ENCODE measurements at places on chromosomes 6 and 20. TPM values are rescaled to one million over a fixed set of nuclear protein-coding genes. Genes with fewer than 3 reads are reported as not detected.

GRCh38 chr6:51414361-51414760 lies 595.7 kb downstream of the TFAP2B start:
- H3K4me1 ChIP-seq: no peaks in the 10 kb centered on the region
- H3K36me3 ChIP-seq: no peaks in the 10 kb centered on the region
- no peak overlapping the region for H3K27ac ChIP-seq

- H3K4me1 ChIP-seq: no peaks in the 10 kb centered on the region
- H3K4me3 ChIP-seq: no peak overlapping the region
- no peak overlapping the region for H3K27ac ChIP-seq
- H3K27me3 ChIP-seq: no peaks in the 10 kb centered on the region
- peaks cover 39% of the 10 kb centered on the region for H3K36me3 ChIP-seq
- no peak for DNase-seq
Measured at GRCh38 chr6:75150685-75151412, 55.0 kb downstream of the COL12A1 start.

GRCh38 chr6:46509063-46509462 lies 17.8 kb upstream of the RCAN2 start:
- H3K4me3 ChIP-seq: no peak overlapping the region
- DNase-seq: no peak
- peak overlapping the region; percentile 86 for H3K27ac ChIP-seq
- no peaks in the 10 kb centered on the region for H3K27me3 ChIP-seq

DNA sequence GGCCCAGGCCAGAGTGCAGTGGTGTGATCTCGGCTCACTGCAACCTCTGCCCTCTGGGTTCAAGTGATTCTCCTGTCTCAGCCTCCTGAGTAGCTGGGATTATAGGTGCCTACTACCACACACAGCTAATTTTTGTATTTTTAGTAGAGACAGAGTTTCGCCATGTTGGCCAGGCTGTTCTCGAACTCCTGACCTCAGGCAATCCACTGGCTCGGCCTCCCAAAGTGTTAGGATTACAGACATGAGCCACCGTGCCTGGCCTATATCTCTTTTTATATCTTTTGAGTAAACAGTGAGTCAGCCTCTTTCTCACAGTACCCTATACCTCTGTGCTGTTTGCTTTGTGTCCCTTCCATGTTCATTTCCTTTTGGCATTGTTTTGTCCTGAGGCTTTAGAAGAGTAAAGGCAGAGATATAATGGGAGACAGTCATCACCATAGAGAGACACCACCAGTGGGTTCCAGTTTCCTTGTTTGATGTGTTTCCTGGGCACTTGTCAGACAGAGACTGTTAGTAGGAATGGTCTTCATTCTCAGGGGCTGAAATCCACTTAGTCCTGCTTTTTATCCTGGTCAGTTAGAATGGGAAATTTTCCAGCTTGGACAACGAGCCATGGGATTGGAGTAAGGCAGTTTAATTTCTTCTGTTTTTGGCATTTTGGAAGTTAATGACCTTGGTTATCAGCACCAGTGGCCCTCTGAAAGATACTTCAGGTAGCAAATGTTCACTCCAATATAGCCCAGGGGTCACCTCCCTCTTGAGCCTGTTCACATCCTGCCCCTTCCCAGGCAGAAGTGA lies 32.2 kb upstream of the ASXL1 start:
- no peaks in the 10 kb centered on the region for H3K4me1 ChIP-seq
- H3K4me3 ChIP-seq: no peak overlapping the region
- no peaks in the 10 kb centered on the region for H3K27me3 ChIP-seq
- DNase-seq: no peak
- peaks cover 11% of the 10 kb centered on the region for H3K36me3 ChIP-seq

DNA sequence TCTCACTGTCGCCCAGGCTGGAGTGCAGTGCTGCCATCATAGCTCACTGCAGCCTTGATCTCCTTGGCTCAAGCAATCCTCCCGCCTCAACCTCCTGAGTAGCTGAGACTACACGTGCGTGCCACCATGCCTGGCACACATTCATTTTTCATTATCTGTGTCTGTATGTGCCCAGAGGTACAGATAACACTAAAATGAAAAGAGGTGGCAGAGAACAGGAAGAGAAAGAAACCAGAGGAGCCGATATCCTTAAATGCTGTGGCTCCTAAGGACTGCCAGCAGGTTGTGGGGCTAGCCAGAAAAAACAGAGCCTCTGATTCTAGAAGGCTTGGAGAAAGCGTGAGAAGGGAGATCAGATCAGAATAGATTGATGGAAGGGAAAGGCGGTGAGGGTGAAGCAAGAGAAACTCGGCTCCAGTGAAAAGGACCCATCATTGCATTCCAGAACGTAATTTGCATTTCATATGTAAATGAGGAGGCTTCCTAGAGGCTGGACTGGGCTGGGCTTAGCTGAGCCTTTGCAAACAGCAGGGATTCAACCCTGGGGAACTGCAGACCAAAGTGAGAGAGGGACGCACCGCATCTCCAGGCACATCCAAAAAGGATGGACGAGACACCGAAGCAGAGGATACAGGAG lies 64.2 kb downstream of the GCNT2 start:
- H3K27me3 ChIP-seq: no peaks in the 10 kb centered on the region
- no peak for DNase-seq
- peak overlapping the region; percentile 52 for H3K27ac ChIP-seq

GRCh38 chr20:53736757-53737395 lies 143.2 kb upstream of the ZNF217 start:
- no peak for DNase-seq
- no peaks in the 10 kb centered on the region for H3K36me3 ChIP-seq
- no peaks in the 10 kb centered on the region for H3K4me1 ChIP-seq

- H3K27me3 ChIP-seq: no peaks in the 10 kb centered on the region
- H3K4me1 ChIP-seq: no peaks in the 10 kb centered on the region
- no peaks in the 10 kb centered on the region for H3K36me3 ChIP-seq
- DNase-seq: no peak
- H3K4me3 ChIP-seq: no peak overlapping the region
- no peak overlapping the region for H3K27ac ChIP-seq
Measured at GRCh38 chr6:139270249-139270648, 21.5 kb downstream of the TXLNB start.

DNA sequence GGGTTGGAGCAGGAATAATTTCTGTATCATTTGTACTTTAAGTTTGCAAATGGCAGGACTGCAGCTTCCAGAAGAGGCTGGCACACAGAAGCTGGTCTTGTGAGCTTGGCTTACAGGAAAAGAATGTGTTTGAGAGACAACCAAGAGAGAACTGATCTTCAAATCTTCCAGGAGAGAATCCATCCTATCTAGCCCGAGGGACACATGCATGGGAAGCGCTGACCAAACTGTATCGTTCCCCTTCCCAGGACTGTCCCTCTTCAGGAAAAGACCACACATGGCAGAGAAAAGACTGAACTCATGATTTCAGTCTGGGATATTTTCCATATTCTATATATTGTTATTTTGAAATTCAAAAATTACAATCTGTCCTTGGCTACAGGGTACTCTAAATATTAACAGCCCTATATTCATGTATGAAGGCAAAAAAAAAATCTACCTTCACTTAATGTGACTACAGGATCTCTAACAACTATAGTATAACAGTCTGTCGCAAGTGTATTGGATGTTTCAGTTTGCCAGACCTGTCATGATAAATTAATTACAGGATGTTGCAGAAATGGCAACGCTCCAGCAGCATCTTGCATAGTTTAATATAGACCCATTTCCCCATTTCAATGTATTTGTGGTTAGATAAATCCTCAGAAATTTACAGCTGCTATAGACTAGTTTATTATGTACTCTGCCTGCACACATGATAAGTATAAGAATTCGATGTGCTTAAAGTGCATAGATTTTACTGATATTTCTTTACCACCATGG lies 99.4 kb downstream of the MYB start:
- H3K27me3 ChIP-seq: no peaks in the 10 kb centered on the region
- no peaks in the 10 kb centered on the region for H3K36me3 ChIP-seq
- no peaks in the 10 kb centered on the region for H3K4me1 ChIP-seq
- H3K4me3 ChIP-seq: no peak overlapping the region

- no peak overlapping the region for H3K27ac ChIP-seq
- no peaks in the 10 kb centered on the region for H3K4me1 ChIP-seq
- no peaks in the 10 kb centered on the region for H3K36me3 ChIP-seq
- H3K4me3 ChIP-seq: no peak overlapping the region
Measured at GRCh38 chr6:36698871-36699271, 1.2 kb downstream of the RAB44 start.

GRCh38 chr6:4973982-4974745 lies 29.7 kb downstream of the RPP40 start:
- peak overlapping the region; percentile 64 for H3K27ac ChIP-seq
- no peaks in the 10 kb centered on the region for H3K27me3 ChIP-seq
- H3K36me3 ChIP-seq: no peaks in the 10 kb centered on the region
- peak overlapping the region; percentile 0 for H3K4me3 ChIP-seq

GRCh38 chr20:50054626-50055511 lies 58.1 kb downstream of the UBE2V1 start:
- H3K27ac ChIP-seq: peak overlapping the region; percentile 22
- DNase-seq: no peak
- no peaks in the 10 kb centered on the region for H3K27me3 ChIP-seq
- peaks cover 10% of the 10 kb centered on the region for H3K4me1 ChIP-seq

- H3K27me3 ChIP-seq: no peaks in the 10 kb centered on the region
- H3K36me3 ChIP-seq: no peaks in the 10 kb centered on the region
- H3K27ac ChIP-seq: no peak overlapping the region
- DNase-seq: no peak
- H3K4me3 ChIP-seq: no peak overlapping the region
- H3K4me1 ChIP-seq: no peaks in the 10 kb centered on the region
Measured at GRCh38 chr20:46000262-46000996, 8.3 kb upstream of the MMP9 start.

The KCNS1 gene
- total RNA-seq: not detected

The ADGRB3 gene
- total RNA-seq: 4.4 TPM

The PCED1A gene
- 49.7 TPM for total RNA-seq

The HFE gene
- 2.6 TPM for total RNA-seq

All from ascending aorta (tissue), 2 donors.